ENCODE measurements at places on chromosomes 3 and 15.

DNA sequence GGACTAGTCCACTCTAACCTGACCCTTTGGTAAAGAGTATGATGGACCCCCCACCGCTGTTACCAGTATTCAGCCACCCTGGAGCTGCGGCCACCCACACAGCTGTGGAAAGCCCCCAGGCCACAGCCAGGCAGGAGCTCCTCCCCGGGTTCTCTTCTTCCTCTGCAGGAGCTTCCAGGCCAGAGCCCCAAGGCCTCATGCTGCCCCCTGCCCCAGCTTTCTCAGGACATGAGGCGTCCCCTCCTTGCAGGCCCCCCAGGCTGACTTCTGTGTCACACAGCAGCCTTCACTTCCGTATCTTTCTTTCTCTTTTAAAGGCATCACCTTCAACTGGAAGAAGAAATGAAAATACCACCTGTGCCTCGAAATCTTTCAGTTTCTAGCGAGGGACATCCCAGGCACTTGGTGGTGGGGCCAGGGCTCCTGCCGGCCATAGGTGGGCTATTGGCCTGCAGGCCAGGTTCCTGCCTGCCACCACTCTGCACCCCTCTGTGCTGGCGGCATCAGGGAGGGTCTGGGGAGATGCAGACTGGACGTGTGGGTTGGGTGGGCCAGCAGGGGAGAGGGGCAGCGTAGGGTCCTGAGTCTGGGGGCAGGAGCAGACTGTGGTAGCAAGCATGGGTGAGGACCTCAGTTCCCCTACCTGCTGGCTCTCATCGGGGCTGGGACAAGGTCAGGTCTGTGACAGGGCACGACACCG lies 19.9 kb downstream of the KLF13 start:
- no peak for DNase-seq

DNA sequence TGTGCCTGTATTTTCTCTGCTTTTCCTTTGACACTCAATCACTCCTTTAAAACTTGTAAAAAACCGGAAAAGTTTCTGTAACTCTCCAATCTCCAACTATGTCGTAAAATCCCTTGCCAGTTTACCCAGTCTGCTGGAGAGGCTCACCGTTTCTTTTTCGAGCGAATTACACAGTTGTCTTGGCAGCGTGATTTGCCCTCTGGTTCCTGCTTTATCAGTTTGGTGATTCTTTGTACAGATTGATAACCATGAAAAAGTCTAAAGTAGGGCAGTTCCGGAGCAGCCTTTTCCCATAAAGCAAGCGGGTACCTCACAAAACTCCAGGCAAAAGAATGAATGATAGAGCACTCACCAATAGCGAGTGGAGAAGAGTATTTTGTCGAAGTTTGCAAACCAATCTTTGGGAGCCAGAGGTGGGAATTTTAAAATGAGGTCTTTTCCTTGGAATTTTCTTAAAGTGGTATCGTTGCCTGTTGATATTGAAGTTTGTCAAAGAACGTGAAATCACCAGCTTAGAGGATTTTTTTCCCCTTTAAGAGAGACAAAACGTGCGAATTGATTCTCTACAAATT lies at the start of gene TTC23:
TSS of gene TTC23 (minus strand) at position 312 of the 572 bp plus-strand sequence. CDS start 20,869 bp downstream, outside the sequence.
- DNase-seq, result no peak

DNA sequence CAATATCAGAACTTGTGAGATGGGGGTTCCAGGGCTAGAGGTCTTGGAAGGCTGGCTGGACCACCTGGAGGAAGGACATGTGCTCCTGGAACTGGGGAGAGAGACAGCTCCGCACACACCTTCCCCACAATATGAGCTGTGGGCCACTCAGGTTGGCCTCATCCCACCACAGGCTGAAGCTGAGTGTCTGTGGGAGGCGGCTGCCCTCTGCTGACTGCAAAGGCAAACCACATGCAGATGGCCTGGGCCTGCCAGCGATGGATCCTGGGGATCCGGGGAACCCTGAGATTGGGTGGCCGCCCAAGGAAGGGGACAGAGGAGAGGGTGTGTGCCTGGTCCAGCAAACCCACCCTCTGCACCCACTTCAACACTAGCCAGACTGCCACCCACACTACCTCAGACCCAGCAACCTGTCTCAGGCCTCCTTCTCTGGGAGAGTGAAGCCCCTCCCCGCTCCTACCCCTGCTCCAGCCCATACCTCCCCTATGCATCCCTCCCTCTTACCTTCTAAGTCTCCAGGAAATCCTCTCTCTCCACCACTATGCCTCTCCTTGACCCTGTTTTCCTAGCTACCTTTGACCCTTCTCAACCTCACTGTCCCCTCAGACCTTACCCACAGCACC lies 44.8 kb downstream of the CYP11A1 start:
- peak; percentile 81 for DNase-seq

GRCh38 chr3:52570076-52570475 lies 33.7 kb downstream of the UQCC5 start:
- DNase-seq, result no peak

DNA sequence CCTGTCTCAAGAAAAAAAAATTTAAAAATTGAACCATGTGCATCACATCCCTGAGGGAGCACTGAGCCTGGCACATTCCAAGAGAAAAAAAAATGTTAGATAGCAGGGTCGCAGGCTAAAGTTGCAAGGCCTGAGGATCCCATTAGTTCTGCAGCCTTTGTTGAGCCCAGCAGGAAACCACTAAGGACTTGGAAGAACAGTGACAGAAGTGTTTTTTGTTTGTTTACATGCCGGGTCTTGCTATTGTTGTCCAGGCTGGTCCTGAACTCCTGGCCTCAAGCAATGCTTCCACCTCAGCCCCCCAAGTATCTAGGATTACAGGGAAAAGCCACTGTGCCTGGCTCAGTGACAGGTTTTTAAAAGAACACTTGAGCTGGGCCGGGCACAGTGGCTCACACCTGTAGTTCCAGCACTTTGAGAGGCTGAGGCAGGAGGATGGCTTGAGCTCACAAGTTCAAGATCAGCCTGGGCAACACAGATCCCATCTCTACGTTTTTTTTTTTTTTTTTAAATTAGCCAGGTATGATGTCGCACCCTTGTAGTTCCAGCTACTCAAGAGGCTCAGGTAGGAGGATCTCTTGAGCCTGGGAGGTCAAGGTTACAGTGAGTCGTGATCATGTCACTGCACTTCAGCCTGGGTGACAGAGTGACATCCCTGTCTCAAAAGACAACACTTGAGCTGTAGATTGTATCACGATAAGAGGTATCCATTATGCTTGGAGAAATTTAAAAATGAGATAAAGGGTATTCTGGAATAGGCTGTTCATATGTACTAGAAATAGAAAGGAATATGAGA lies 15.2 kb downstream of the CHAC1 start:
- DNase-seq, result no peak

- DNase-seq, result no peak
These were observed 861.6 kb downstream of the ROBO1 start for GRCh38 chr3:78906245-78906644.

- DNase-seq, result no peak
These were observed 140.6 kb upstream of the BHLHE40 start for GRCh38 chr3:4838621-4839022.

DNA sequence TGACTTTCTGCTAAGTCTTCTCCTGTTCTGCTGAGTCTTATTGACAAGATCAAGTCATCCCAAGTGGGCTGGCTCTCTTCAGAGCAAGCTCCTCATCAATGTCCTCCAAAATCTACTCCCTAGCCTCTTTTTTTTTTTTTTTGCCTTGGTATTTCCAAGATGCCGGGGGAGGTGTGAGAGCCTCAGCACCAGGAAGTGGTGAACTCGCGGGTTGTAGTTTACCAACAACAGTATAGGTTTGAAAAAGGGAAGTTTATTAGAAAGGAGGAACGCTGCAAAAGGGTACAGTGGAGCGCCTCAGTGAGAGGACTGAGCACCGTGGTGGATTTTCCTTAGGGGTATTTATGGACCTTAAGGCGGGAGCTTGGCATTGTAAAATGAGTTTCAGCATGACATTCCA lies 94.3 kb upstream of the SGO1 start:
- DNase-seq, result no peak

DNA sequence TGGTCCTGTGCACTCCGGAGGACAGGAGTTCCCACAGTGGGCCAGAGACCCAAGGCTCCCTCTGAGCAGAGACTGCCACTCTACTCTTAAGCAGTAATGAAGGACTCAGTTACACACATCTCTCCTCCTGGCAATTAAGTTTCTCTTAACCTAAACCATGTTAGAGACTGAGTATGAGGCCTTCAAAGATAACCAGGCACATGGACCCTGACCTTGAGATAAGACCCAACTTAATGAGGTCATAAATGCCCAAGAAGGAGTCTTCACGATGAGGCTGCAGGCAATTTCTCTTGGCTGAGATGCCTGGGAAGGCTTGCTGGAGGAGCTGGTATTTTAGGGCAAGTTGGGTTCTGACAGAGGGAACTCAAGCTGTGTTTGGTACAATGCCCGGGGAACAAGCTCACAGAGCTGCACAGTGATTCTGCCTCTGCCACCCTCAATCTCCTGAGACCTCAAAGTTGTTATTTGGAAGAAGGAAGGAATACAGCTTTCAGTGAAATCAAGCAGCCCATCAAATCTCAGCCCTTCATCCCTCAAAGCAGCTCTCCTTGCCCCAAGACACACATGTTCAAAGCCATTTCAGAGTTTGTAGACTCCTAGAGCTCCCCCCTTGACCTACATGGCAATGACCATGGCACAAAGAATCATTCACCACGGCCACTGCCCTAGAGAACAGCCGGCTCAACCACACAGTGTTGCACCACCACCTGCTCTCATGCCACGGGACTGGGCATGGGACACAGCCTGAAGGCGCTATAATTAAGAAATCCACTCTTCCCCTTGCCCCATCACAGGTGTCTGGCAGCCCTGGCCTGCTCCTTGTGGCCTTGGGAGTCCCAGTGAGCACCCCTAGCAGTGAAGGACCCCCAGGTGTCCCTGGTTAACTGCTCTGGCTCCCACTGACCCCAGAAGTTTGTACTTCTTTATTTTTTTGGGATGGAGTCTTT lies 7.1 kb downstream of the RMDN3 start:
- DNase-seq, result no peak

GRCh38 chr15:40360015-40360414 lies 2.0 kb downstream of the DISP2 start:
- no peak for DNase-seq

- no peak for DNase-seq
These were observed 126.4 kb downstream of the GREM1 start for GRCh38 chr15:32844118-32844711.

DNA sequence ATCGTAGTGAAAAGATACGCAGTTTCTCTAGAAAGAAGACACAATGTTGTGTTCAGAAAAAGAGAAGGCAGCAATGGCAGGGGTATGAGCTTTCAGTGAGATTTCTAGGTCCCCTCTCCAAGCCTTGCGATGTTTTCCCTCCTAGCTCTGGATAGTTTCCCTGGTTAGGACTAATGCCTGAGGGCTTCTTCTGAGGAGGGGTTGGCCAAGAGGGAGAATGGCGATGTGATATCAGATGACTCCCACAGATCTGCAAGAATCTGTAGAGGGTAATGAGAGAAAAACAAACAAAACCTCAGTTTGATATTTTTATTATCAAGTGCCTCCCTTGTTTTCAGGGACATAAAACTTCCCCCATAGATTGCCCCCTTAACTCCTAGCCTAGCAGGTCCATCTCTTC lies 4.1 kb upstream of the CLDN1 start:
- no peak for DNase-seq

- DNase-seq, result no peak
These were observed 411.1 kb upstream of the RGMA start for GRCh38 chr15:93500155-93500554.

- DNase-seq, result no peak
These were observed at the start of gene BHLHE40 for GRCh38 chr3:4979428-4980228. TSS of gene BHLHE40 (plus strand) at chr3:4979437. CDS start at chr3:4979719, 282 bp downstream.

GRCh38 chr3:132268956-132269355 lies 48.3 kb upstream of the ACP3 start:
- DNase-seq, result no peak

DNA sequence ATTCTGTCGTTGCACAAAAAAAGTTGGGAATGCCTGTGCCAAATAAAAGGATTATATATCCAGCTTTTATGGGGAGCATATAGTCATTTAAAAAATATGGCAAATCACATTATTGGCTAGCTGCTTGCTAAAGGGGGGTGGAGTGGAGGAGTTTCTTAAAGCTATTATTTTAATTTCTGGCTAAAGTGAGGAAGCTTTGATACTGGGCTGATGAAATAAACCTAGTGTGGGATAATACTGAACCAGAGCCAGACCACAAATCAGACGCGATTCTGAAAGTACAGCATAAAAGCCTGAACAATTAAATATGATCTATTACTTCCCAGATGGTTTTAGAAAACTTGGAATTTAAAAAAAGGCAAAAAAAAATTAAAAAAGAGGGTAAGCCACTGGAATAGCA lies 14.4 kb downstream of the POLR2M start:
- no peak for DNase-seq

DNA sequence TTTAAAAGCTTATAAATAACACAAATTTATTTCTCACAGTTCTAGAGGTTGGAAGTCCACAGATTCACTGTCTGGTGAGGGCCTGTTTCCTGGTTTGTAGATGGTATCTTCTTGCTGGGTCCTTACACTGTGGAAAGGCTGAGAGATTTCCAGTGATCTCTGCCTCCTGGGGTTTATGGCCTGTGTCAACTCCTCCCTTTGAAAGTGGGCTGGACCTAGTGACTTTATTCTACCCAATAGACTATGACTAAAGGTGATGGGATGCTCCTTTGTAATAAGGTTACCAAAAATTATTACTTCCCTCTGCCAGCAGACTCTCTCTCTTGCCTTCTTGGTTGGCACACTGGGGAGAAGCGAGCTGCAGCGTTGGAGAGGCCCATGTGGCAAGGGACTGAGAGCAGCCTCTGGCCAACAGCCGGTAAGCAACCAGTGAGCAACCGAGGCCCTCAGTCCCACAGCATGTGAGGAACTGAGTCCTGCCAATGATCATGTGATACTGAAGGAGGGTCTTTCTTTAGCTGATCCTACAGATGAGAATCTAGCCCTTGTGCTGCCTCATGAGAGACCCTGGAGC lies 14.0 kb upstream of the COPG1 start:
- DNase-seq, result no peak

- DNase-seq, result no peak
These were observed 33.3 kb downstream of the TFDP2 start for GRCh38 chr3:142115867-142116668.

Data from GM12891 (cell line).